ENCODE measurements at places on chromosomes 16 and 17.

DNA sequence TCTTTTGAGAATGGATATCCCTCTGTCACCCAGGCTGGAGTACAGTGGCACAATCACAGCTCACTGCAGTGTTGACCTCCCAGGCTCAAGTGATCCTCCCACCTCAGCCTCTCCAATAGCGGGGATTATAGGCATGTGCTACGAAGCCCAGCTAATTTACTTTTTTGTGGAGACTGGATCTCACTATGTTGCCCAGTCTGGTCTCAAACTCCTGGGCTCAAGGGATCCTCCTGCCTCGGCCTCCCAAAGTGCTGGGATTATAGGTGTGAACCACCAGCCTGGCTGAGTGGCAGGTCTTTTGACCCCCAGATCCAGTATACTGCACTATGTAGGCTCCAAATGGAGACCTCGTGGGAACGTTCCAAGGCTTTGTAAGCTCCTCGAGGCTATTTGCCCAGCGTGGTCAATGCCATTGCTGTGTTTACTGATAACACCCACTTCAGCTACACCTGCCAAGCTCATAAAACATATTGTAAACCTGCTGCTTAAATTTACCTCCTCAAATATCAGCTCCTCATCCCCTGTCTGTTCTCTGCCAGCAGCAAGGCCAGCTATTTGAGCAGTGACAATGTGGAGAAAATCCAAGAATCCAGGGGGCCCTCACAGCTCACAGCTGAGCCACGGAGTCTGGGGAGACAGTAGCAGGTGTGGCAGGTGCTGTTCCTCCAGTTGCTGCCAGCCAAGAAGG, 16.2 kb upstream of the KIFC3 start:
- no peak for DNase-seq
- H3K36me3 ChIP-seq = no peaks in the 10 kb centered on the region
- peaks cover 10% of the 10 kb centered on the region for H3K4me1 ChIP-seq
- H3K27me3 ChIP-seq = peaks cover 8% of the 10 kb centered on the region
- no peak overlapping the region for H3K4me3 ChIP-seq
- H3K27ac ChIP-seq = no peak overlapping the region

DNA sequence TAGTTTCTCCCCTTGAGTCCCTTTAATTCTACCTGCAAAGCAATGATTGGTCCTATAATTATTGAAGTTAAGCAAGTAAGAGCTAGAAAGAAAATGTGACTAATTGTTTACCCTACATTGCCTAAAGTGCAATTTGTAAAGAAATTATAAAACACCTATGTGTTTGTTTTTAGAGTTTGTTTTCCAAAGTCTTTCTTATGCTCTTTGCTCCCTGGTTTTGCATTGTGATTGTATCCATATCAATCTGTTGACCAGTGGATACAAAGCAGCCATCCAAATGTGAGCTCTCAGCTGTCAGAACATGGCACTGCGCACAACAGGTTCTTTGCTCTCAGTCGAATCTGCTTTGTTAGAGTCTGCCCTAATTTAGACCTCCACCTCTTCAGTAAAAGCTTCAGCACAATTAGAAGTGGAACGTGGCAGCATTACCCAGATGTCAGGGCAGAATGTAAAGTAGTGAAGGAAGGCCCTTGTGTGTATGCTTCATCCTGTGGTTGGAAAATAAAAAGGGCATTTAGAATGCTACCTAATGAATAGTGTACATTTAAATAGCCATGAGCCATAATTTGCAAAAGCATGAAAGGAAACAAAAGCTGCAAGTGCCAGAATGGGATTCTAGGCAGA, 70.5 kb downstream of the AATF start:
- no peak overlapping the region for H3K4me3 ChIP-seq
- no peak for DNase-seq
- no peaks in the 10 kb centered on the region for H3K27me3 ChIP-seq
- H3K36me3 ChIP-seq = peaks cover 4% of the 10 kb centered on the region
- H3K4me1 ChIP-seq = no peaks in the 10 kb centered on the region

DNA sequence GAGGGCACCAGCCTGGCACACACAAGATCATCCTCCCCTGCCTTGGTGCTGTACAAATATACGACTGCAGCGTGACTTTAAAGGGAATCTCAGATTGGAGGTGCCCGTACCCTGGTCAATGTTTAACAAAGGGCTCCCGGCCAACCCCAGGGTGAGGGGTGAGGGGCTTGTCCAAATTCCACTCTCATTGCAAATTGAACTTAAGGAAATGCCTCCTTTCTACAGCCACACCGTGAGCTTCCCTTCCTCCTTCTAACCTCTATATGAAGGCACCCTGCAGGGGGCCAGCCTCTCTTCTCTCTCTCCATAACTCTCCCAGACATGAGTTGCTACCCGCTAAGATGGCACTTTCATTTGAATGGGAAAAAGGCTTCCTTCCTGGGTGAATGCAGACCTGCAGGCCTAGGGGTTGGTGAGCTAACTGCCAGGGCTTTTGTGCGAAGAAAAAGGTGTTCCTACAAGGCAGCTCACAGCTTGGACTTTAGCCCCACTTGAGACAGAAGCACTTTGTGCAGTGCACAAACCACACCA, 76.6 kb downstream of the IRF8 start:
- no peaks in the 10 kb centered on the region for H3K4me1 ChIP-seq
- no peaks in the 10 kb centered on the region for H3K36me3 ChIP-seq
- DNase-seq = no peak

- no peak overlapping the region for H3K4me3 ChIP-seq
- H3K27ac ChIP-seq = no peak overlapping the region
- no peaks in the 10 kb centered on the region for H3K4me1 ChIP-seq
- DNase-seq = no peak
These were observed 9.8 kb upstream of the RABEP1 start for GRCh38 chr17:5272322-5272721.

GRCh38 chr17:15091825-15092224, 173.3 kb downstream of the PMP22 start:
- no peaks in the 10 kb centered on the region for H3K4me1 ChIP-seq
- H3K36me3 ChIP-seq = no peaks in the 10 kb centered on the region
- H3K27me3 ChIP-seq = peaks cover 2% of the 10 kb centered on the region
- H3K27ac ChIP-seq = no peak overlapping the region
- no peak overlapping the region for H3K4me3 ChIP-seq
- no peak for DNase-seq

DNA sequence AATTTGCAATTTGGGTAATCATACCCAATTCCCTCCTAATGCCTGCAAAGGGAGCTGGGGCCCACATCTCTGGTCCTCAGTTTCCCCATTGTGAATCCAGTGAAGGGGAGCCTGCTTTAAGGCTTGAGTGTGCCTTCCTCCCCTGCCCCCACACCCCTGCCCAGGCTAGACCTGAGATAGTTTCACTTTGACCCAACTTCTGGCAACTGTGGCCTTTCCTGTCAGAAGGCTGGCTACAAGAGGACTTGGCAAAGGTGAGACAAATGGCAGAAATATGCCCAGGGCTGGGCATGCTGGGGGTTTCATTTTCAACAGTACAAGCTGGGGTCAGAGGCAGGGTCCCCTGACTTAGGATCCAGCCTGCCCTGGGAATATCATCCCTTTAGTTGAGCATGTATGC, 10.0 kb downstream of the SOCS1 start:
- no peak overlapping the region for H3K4me3 ChIP-seq
- H3K27ac ChIP-seq = no peak overlapping the region
- H3K4me1 ChIP-seq = no peaks in the 10 kb centered on the region
- H3K27me3 ChIP-seq = peaks cover 6% of the 10 kb centered on the region

DNA sequence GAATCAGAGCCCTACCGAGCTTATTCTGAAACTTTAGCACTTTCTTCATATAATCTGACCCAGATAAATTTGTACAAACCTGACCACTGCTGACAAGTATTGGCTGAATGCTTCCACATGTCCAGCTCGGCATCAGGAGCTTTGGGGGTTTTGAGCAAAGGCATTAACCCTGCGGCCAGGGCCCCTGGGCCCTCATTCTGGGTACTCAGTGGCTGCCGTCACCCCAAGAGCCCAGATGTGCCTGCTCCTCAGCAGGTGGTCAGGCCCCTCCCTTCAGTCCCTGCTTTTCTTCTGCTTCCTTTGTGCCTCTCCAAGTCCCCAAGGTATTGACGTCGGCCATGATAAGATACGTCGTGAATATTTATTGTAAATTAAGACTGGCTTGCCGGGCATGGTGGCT, 47.3 kb upstream of the CHMP6 start:
- peaks cover 11% of the 10 kb centered on the region for H3K4me1 ChIP-seq
- no peak overlapping the region for H3K27ac ChIP-seq
- DNase-seq = no peak

All from IMR-90 (cell line).